CD8-positive, alpha-beta memory T cell (primary cell): ENCODE measurements at places on chromosomes 11 and 22.

DNA sequence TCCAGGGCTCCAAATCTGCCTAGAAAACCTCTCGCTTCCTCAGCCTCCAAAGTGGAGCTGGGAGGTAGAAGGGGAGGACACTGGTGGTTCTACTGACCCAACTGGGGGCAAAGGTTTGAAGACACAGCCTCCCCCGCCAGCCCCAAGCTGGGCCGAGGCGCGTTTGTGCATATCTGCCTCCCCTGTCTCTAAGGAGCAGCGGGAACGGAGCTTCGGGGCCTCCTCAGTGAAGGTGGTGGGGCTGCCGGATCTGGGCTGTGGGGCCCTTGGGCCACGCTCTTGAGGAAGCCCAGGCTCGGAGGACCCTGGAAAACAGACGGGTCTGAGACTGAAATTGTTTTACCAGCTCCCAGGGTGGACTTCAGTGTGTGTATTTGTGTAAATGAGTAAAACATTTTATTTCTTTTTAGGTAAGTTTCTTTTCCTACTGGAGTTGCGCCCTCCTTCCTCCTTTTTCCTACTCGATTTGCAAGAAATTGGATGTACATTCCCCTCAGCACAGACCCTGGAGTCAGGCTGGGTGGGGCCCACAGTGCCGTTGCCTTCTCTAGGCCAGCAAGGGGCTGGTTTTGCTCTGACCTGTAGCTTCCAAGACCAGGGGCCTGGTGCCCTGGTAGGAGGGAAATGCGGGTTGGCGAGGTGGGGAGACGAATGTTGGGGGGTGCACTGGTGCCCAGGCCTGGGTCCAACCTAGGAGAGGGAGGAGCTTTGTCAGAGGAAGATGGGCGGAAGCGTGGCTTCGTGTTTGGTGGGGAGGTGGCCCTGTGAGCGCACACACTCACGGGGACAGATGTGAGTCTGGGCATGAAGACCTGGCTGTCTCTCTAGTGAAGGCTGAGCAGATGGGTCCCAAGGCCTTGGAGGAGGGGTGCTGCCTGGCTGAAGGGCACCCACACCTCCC, 50.6 kb downstream of the ST14 start:
- no peaks in the 10 kb centered on the region for H3K36me3 ChIP-seq
- no peak for DNase-seq
- H3K4me1 ChIP-seq = peaks cover 8% of the 10 kb centered on the region

- H3K27me3 ChIP-seq = peaks cover 9% of the 10 kb centered on the region
- no peak overlapping the region for H3K4me3 ChIP-seq
- H3K4me1 ChIP-seq = no peaks in the 10 kb centered on the region
- DNase-seq = no peak
- no peak overlapping the region for H3K27ac ChIP-seq
- no peaks in the 10 kb centered on the region for H3K36me3 ChIP-seq
Measured at GRCh38 chr22:50303515-50303847, 4.0 kb downstream of the PLXNB2 start.

DNA sequence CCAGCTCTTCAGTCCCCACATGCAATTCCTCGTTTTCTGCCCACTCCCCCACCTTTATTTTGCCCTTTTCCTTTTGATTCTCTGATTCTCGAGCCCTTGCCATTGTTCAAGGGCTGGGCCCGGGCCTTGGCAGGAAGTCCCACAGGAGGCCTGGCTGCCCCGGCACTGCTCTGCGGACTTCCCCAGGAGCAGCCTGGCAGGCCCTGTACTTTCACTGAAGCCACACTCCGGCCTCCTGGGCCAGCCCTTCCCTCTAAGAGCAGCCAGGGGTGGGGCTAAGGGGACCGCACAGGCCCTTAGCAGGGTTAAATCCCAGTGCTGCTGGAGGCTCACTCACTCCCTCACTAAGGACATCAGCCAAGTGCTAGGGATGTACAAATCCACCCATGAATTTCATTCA, 4.1 kb downstream of the LRRC32 start:
- H3K36me3 ChIP-seq = no peaks in the 10 kb centered on the region
- no peak overlapping the region for H3K27ac ChIP-seq
- DNase-seq = no peak
- no peak overlapping the region for H3K4me3 ChIP-seq
- peaks cover 20% of the 10 kb centered on the region for H3K4me1 ChIP-seq

- DNase-seq = no peak
- H3K4me3 ChIP-seq = no peak overlapping the region
- H3K36me3 ChIP-seq = no peaks in the 10 kb centered on the region
- H3K27ac ChIP-seq = no peak overlapping the region
Measured at GRCh38 chr11:43576803-43577521, 103.6 kb upstream of the HSD17B12 start.

DNA sequence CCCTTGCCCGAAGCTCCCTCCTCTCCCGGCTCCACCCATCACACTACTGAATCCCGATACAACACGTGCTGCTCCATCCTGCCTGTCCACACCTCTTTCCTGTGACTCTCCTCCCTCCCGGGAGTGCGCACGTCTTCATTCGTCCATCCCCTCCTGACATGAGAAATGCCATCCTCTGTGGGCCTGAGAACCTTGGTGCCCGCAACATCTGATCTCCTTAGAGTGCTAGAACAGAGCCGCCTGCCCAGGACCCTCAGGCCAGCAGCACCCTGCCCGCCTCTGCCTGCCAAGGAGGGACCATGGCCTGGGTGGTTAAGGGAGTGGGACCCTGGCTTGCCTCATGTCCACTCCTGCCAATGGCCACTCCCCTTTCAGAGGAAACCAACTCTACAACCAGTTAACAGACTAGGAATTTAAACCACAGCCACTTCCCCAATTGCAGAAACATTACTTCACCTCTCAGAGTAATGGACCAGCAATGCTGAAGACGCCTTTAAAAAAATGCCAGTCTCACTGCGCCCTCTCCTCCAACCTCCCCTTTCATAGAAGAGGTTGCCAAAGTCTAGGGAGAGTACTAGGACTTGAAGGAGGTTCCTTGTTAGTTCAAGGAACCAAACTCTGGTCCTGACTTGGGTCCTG, 466.3 kb downstream of the OPCML start:
- DNase-seq = no peak
- H3K27ac ChIP-seq = no peak overlapping the region
- H3K4me1 ChIP-seq = no peaks in the 10 kb centered on the region
- no peak overlapping the region for H3K4me3 ChIP-seq
